Activated CD4-positive, alpha-beta T cell treated with anti-CD3 and anti-CD28 coated beads, Interleukin-2, Interleukin-6, amounts not matched to agents 100 ng/mL and 50 ng/mL, durations not matched to agents 16 hours and 8 hours (primary cell): ENCODE measurements at places on chromosomes 4 and X.

- DNase-seq: peak; percentile 75
Observed at GRCh38 chrX:136608295-136608933, 39.5 kb upstream of the CD40LG start.

DNA sequence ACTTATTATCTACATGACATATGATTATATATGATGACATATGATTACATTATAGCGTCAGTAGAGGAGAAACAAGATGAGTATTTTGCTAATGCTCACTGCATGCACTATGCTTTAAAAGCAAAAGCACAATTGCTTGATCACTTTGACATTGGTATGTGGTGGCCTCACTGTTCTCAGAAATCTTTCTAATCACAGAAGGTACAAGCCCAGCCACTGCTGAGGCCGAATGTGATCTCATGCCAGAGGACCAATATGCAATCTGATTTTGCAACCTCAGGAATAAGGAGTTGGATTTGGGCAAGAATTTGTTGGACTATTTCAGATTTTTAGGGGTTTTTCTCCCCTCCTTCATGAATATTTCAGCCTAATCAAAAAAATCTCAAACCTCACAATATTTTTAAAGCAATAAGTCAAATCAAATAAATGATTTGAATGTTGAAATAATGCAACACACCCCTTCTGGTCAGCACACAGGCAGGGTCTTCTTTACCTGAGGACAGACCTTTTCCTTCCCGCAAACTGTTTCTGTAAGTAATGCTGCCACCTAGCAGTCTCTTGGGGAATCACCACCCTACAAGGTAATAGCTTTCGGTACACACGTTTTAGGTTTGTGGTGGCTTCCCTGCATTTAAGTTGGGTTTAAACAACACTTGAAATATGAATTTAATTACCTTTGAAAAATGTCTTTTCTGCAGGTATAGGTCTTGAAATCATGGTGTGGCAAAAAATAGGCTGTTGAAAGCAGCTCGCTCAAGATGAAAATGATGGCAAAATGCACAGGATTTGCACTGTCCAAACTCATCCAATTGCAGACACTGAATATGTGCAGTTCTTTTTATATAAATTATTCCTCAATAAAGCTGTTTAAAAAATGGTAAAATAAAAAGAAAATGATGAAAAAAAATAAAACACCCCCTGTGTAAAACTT is 4.8 kb upstream of the CXCL13 start:
- DNase-seq: peak; percentile 64

GRCh38 chr4:5133933-5134594 is 82.8 kb downstream of the STK32B start:
- DNase-seq: no peak

GRCh38 chr4:182536221-182536811 is 293.1 kb downstream of the TENM3 start:
- DNase-seq: no peak

GRCh38 chr4:186781032-186781917 is 57.6 kb upstream of the FAT1 start:
- DNase-seq: no peak
